Psoas muscle (tissue), 8 donors: ENCODE measurements at places on chromosomes 2 and 18. TPM values are rescaled to one million over a fixed set of nuclear protein-coding genes. Genes with fewer than 3 reads are reported as not detected.

DNA sequence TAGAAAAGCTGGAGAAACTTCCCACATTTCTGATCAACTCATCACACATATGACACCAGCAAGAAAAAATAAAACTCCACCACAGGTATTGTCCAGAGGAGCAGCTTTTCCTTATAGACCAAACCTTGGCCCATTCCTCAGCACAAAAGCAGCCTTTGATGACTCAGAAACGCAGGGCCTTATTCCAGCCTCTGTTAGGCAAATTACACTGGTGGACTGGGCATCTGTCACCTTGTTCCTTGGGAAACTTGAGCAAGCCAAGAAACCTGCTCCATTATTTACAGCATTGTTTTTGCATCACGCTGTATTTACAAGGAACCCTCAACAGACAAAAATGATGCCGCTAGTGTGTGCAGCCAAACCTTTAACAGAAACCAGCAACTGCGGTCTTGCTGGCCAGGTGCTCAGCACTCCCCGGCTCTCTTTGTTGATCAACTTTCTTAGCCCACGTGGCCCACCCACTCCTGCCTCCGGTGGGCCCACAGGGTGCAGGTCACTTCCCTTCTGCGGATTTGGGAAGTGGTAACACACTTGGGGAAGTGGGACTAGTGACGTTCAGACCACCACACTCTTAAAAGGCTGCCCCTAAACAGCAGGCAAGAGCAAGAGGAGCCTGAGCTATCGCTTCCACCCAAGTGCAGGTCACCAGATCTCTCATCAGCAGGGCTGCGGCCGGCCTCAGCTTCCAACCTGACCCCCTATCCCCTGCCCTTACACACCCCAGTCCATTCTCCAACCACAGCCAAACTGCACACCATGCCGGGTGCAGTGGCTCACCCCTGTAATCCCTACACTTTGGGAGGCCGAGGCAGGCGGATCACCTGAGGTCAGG, 1.5 kb downstream of the AP1S3 start:
- H3K27me3 ChIP-seq = no peaks in the 10 kb centered on the region
- H3K27ac ChIP-seq = no peak overlapping the region
- peak overlapping the region; percentile 67 for H3K4me3 ChIP-seq
- no peak for DNase-seq

DNA sequence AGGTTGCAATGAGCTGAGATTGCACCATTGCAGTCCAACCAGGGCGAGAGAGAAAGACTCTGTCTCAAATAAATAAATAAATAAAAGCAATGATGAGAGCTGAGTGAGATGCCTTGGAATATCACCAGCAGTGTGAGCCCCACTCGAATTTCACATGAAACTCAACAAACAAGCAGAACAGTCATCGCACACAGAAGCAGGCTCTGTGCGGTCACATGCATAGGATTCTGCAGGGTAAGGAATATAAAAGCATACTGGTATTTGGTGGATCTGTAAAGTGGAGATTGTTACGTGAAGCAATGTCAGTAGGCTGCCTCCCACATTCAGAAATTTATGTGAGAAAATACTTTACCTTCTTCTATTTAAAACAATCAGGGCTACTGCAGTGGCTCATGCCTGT, 18.0 kb upstream of the AP1S3 start:
- no peak overlapping the region for H3K4me3 ChIP-seq
- H3K4me1 ChIP-seq = no peaks in the 10 kb centered on the region
- H3K36me3 ChIP-seq = no peaks in the 10 kb centered on the region
- no peak overlapping the region for H3K27ac ChIP-seq
- H3K27me3 ChIP-seq = no peaks in the 10 kb centered on the region

The SIGLEC15 gene
- not detected for total RNA-seq

DNA sequence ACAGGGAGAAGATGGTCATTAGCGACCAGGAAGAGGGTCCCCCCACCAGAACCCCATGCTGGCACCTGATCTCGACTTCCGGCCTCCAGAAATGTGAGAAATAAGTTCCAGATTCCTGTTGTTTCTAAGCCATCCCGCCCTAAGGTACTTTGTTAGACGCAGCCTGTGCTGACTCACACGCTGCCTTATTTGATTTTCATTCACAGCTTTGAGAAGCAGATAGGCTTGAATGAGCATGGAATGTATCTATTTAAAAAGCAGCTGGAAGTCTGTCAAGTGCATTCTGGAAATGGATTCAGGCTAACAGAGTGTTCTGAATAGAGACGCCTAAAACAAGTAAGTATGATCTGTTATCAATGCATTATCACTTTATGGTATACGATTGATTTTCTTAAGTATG, 8.3 kb upstream of the IL1R2 start:
- no peaks in the 10 kb centered on the region for H3K4me1 ChIP-seq
- no peak overlapping the region for H3K4me3 ChIP-seq
- no peaks in the 10 kb centered on the region for H3K27me3 ChIP-seq

- H3K27me3 ChIP-seq = no peaks in the 10 kb centered on the region
- H3K4me3 ChIP-seq = no peak overlapping the region
- no peak overlapping the region for H3K27ac ChIP-seq
These were observed 480.8 kb downstream of the PLCL1 start for GRCh38 chr2:198285216-198285615.

GRCh38 chr18:58345875-58346274, 283.0 kb downstream of the ALPK2 start:
- H3K27me3 ChIP-seq = no peaks in the 10 kb centered on the region
- H3K4me1 ChIP-seq = peaks cover 15% of the 10 kb centered on the region
- no peak overlapping the region for H3K27ac ChIP-seq
- no peak overlapping the region for H3K4me3 ChIP-seq
- DNase-seq = no peak
- H3K36me3 ChIP-seq = peaks cover 2% of the 10 kb centered on the region

GRCh38 chr2:11901351-11902069, 155.1 kb downstream of the LPIN1 start:
- no peak overlapping the region for H3K4me3 ChIP-seq
- no peaks in the 10 kb centered on the region for H3K36me3 ChIP-seq
- H3K4me1 ChIP-seq = no peaks in the 10 kb centered on the region
- H3K27me3 ChIP-seq = no peaks in the 10 kb centered on the region

DNA sequence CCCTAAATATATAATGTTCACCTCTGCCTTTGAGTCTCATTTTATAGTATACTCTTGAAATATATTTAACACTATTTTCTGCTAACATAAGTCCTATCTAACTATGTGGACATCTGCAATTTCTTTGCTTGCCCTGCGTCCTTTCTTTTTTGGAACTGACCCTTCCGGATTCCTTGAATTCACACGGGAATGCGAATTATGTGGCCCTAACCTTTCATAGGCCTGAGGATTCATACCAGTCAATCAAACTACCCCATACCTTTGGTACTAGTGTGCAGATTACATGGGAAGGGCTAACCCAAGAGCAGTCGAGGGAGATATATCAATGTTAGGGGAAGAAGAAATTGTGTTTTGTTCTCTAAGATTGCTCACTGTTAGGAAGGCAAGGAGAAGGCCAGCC, 56.4 kb downstream of the NRXN1 start:
- H3K27ac ChIP-seq = no peak overlapping the region
- no peaks in the 10 kb centered on the region for H3K4me1 ChIP-seq
- no peaks in the 10 kb centered on the region for H3K27me3 ChIP-seq
- H3K36me3 ChIP-seq = no peaks in the 10 kb centered on the region

The STAT4 gene
- total RNA-seq = 0.26 TPM

The APOB gene
- total RNA-seq = 0.64 TPM

The KCNE4 gene
- total RNA-seq = 0.34 TPM

DNA sequence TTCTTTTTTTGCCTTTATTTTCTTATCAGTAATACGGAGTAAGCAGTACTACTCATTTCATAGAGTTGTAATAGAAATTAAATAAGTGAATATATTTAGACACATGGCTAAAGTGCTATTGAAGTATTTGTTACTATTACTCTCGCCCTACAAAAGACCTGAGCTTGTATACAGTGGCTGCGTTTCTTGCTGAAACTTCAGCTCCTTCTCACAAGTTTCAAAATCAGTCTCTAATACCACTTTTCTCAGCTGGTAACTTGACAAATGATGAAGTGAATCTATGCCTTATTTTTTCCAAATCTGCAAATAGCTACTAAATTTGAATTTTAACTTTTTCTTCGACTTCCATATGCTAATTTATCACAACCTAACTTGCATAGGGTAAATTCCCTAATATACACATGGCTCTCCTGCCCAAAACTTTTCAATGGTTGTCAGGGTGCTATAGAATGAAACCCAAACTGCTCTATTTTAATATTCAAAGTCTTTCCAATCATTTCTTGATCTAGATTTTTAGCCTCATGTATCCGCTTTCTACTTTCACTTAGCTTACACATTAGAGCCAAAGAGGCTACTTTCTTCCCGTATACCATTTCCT, 347.8 kb upstream of the GULP1 start:
- no peaks in the 10 kb centered on the region for H3K36me3 ChIP-seq
- H3K27ac ChIP-seq = no peak overlapping the region
- no peaks in the 10 kb centered on the region for H3K27me3 ChIP-seq
- no peak overlapping the region for H3K4me3 ChIP-seq
